Sciatic nerve (tissue), 2 donors: ENCODE measurements at places on chromosomes 7 and 10. TPM values are rescaled to one million over a fixed set of nuclear protein-coding genes. Genes with fewer than 3 reads are reported as not detected.

GRCh38 chr7:105651798-105652197 is 70.5 kb upstream of the EFCAB10 start:
- no peak for DNase-seq

CPA5 gene
- not detected for total RNA-seq

DNA sequence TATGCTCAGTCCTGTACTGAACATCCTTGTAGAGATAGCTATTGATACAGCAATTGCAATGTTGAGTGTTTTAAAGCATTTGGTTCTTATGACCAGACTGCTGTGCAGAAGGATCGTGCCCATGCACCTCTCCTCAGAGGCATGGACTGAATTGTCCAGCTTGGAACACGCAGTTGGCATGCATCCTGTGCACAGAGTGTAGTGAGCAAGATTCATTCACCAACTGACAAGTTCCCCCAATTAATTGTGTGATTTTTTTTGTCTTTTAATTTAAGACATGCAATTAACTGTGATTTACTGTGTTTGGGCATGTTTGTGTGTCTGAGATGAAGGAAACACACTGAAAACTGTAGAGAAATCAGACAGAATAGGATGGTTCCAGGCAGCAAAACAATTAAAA is 323.7 kb downstream of the CDK14 start:
- no peak for DNase-seq

- DNase-seq = no peak
Observed at GRCh38 chr10:324593-324992, 189.3 kb downstream of the ZMYND11 start.

DNA sequence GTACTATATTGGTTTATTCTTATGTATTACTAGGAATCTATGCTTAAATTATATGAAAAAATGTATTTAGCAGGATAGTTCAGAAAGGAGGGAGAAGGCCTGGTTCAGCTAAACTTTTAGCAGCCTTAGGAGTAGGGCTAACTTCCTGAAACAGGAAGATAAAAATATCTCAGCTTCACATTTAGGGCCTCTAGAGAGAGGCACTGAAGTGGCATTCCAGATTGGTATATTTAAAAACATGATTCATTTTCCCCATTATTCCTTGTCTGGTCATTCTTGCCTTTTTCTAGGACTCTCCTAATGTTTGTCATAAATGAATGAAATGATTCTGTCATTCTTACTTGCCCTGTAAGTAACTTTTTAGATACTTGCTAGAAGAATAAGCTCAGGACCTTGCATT is 63.0 kb upstream of the CYP26C1 start:
- no peak for DNase-seq

FAM131B gene
- 2.6 TPM for total RNA-seq

- no peak for DNase-seq
Observed at GRCh38 chr10:62116896-62117295, 151.7 kb downstream of the RTKN2 start.

FGFBP3 gene
- total RNA-seq = 6.0 TPM

CC2D2B gene
- 3.1 TPM for total RNA-seq

TSPAN13 gene
- 30.7 TPM for total RNA-seq

DNA sequence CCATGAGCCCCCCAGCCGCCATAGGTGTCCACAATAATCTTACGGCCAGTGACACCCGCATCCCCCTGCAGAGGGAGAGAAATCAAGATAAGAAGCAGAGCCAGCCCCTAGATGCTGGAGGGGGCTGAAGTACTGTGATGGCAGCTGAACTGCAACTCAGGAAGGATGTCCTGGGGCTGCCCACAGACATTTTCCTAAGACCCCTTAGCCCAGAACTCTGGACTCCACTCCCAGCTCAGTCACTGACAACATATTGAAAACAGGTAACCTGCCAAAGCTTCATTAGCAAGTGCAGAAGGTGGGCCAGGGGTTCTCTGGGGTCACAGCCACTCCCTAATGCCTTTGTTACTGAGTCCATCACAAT is 14.3 kb downstream of the MAT1A start:
- DNase-seq = no peak

FANK1 gene
- total RNA-seq = 2.1 TPM

LRRC18 gene
- total RNA-seq = not detected

DNA sequence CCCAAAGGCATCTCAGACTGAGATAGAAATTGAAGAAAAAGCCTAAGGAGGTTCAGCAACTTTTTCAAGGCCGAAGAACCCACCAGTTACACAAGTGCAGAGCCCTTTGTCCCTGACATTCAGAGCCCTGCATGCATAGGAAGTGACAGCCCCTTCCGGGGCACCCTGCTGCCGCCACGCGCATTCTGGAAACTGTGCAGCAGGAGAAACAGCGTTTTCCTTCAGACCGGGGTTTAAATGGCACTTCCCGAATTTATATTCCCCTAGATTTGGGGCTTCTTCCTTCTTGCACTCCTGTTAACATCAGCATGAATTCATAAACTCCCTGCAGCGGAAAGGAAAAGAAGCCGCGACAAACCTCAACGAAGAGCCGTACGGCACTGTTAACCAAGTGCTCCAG is 190.5 kb upstream of the C7orf33 start:
- DNase-seq = no peak

- DNase-seq = no peak
Observed at GRCh38 chr7:767580-767940, 40.5 kb upstream of the PRKAR1B start.

GRCh38 chr7:28358423-28358868 is 53.9 kb upstream of the CREB5 start:
- no peak for DNase-seq

GRCh38 chr10:50279489-50279888 is 28.2 kb upstream of the ASAH2 start:
- DNase-seq = no peak

GRCh38 chr10:18293536-18294510 is 153.6 kb downstream of the CACNB2 start:
- DNase-seq = no peak

DNA sequence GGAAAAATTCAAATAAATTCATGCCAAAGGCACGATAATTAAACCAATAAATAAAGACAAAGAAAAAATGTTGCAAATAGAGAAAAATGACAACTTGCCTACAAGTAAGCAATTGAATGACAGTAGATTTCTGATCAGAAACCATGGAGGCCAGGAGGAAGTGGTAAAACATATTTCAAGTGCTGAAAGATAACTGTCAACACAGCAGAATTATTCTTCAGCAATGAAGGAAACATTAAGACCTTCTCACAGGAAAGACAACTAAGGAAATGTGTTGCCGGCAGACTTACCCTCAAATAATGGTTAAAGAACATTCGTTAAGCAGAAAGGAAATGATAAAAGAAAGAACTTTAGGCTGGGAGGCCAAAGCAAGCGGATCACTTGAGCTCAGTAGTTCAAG is 30.4 kb downstream of the RUNDC3B start:
- DNase-seq = no peak

APBB1IP gene
- total RNA-seq = 17.0 TPM

- no peak for DNase-seq
Observed at GRCh38 chr7:108408296-108408991, 47.8 kb downstream of the NRCAM start.

BUB3 gene
- 65.5 TPM for total RNA-seq

- DNase-seq = no peak
Observed at GRCh38 chr10:60974463-60975149, 30.6 kb upstream of the RHOBTB1 start.

DNA sequence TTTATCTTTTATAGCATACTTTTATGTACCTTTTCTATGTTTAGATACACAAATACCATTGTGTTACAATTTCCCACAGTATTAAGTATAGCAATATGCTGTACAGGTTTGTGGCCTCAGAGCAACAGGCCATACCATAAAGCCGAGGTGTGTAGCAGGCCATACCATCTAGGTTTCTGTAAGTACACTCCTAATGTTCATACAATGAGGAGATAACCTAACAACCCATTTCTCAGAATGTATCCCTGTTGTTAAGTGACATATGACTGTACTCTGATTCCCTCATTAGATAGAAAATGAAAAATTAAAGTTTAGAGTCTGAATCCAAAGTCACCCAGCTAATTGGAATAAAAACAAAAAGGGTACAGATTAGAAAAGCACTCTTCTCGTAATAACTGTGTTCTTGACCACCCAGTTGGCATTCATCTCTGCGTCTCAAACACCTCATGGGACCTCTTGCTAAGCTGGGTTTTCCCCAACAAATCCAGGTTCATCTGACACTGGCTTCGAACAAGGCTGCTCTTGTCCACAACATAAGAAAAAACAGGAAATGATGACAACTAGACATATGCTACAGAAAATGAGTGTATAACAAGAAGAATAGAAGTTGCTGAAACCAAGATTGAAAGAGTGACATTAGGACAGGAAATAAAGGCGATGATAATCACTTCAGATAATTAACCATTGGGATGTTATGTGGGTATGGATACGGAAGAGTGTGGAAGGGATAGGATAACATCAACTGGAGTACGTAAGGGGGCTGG is 1.4 kb downstream of the NDUFB8 start:
- DNase-seq = no peak

LGI1 gene
- 19.8 TPM for total RNA-seq

KLF6 gene
- total RNA-seq = 273 TPM

DNA sequence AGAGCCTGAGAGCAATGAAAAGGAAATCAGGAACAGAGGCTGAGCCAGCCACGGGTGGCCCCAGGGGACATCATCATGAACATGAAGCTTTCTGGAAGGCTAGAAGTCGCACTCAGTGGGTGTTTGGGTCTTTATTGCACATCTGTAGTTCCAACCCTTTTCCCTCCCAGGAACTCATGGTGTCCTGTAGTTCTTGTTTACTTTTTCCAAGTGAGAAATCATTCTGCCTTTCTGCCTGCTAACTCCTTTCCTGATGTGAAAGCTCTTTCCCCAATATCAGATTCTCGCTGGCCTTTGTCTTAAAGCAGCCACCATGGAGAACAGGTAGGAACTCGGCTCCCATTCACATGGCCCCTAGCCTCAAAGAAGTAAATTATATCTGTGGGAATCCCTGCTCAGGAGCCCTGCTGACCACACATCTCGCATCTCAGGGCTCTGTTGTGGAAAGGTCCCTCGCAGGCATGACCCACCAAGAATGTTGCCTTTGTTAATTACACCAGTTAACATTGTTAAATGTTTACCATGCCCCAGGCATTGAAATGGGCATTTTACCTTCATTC is 542.7 kb downstream of the TNS3 start:
- no peak for DNase-seq

DNA sequence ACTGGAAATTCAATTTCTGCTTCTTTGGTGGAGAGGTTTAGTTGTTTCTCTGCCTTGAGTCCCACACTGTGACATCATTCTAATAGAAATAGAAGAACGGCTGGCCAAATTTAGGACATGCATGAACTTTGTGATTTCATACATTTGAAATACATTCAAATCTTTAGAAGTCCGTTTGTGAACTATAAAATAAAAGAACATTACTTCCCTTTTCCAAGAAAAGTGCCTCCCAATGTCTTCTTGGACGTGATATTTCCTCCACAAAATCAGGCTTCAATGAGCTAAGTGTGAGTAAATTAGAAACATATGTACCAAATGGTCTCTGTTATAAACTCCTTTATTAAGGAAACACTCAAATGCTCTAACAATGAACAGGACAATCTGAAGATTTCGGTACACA is 314.5 kb upstream of the AKR1E2 start:
- no peak for DNase-seq

- no peak for DNase-seq
Observed at GRCh38 chr7:26543951-26544350, 252.3 kb downstream of the SNX10 start.

DNA sequence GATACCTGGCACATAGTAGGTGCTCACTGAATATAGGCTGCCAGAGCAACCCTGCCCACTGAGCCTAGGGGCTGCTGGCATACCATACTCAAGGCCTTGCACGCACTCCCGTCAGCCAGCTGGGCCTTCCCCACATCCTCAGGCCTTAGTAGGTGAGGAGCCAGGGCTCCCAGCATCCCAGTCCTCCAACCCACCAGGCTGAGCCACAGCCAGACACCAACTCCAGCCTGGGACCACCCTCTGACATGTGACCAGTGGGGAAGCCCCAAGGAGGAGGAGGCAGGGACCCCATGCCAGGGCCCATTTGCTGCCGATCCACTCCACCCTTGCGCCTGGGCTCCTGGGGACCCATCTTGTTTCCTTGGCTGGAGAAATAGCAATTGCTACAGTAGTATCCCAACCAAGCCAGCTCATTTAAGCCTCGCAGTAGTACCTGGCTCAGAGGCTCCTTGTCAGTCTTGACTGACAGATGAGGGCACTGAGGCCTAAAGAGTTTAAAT is 11.4 kb downstream of the SLIT1 start:
- DNase-seq = no peak

GRCh38 chr10:3258394-3258793 is 85.8 kb upstream of the PITRM1 start:
- no peak for DNase-seq

NPFFR1 gene
- total RNA-seq = 4.8 TPM

DNA sequence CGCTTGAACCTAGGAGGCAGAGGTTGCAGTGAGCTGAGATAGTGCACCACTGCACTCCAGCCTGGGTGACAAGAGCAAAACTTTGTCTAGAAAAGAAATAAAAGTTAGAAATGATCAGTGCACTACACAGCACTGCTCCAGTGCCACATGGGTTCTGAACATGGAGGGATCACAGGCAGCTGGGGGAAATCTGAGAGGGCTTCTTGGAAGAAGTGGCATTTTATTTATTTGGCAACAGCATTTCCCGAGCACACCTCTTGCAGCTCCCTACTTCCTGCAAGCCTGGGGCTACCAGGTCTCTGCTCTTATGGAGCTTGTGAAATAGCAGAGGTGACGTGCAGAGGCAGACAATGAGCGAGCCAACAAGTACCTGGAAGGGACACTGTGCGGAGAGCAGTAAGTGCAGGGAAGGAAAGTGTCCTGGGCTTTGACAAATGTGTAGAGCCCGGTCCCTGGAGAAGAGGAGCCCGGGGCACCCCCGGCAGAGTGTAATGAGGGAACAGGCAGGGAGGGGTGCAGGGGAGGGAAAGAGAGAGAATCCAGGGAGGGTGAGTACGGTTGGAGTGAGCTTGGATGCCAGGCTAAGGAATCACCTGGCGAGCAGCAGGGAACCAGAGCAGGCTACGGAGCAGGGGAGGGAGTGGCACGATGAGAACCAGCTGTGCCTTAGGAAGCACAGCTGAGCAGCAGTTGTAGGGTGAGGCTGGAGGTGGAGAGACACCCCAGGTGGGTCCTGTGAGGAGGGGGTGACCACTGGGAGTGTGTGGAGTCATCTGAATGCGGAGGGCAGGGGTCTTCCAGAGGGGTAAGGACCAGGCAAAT is 104.6 kb upstream of the CTBP2 start:
- DNase-seq = no peak
